Heart right ventricle (tissue), 16 donors: ENCODE measurements at places on chromosomes 7 and 10. TPM values are rescaled to one million over a fixed set of nuclear protein-coding genes. Genes with fewer than 3 reads are reported as not detected.

DNA sequence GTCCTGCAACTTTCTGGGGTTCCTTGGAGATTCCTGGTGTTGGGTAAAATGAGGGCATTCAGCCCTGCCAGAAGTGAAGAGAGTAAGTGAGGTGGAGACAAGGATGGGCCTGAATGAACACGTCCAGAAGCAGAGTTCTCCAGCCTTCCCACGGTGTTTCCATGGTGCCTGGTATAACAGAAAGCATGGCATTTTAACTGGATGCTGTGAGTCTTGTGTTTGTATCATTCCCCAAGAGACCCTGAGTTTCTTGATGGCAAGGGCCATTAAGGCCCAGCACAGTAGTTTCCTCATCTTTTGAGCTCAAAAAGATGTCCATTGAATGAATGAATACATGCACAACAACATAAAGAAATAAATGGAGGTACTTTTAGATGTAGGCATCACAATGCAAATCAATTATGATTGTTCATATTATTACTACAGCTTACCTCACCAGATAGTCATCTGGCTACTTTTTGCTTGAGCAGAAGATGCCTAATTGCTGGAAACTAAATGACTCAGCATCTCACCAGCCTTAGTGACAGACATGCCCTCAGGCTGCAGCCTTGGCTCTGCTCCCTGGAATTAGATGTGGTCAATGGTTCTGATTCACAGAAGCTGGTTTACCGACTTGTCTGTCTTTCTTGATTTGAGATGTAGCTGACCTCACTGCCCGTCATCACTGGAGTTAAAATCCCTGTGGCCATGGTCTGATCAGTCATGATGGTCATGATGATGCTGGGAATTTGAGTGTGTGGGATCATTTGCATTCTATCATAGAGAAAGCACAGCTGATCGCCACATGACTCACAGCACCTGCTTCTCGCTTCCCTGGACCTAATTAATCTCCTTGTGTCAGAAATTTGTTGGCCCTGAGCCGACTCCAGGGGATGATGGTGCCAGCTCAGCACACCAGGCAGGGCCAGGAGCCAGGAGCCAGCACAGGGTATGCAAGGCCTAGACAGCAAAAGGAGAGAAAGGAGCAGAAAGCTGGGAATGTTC, 83.9 kb downstream of the CXCL12 start:
- no peak for DNase-seq

DNA sequence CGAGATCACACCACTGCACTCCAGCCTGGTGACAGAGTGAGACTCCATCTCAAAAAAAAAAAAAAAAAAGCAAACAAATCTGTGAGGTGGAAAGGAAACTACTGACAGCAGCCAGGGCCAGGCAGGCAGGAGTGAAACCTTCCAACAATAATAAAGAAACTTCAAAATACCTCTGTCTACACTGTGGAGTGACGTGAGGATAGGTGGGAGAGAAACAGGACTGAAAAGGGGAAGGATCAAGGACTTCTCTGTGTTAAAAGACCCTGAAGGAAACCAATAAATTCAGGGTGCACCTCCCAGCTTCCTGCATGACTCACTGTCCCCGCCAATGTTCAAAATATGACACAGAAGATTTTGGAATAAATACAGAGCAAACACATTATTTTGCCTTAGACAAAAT, 82.9 kb downstream of the KIAA1549 start:
- no peak for DNase-seq

- no peak for DNase-seq
Measured at GRCh38 chr7:151415375-151416105, 5.7 kb upstream of the WDR86 start.

DNA sequence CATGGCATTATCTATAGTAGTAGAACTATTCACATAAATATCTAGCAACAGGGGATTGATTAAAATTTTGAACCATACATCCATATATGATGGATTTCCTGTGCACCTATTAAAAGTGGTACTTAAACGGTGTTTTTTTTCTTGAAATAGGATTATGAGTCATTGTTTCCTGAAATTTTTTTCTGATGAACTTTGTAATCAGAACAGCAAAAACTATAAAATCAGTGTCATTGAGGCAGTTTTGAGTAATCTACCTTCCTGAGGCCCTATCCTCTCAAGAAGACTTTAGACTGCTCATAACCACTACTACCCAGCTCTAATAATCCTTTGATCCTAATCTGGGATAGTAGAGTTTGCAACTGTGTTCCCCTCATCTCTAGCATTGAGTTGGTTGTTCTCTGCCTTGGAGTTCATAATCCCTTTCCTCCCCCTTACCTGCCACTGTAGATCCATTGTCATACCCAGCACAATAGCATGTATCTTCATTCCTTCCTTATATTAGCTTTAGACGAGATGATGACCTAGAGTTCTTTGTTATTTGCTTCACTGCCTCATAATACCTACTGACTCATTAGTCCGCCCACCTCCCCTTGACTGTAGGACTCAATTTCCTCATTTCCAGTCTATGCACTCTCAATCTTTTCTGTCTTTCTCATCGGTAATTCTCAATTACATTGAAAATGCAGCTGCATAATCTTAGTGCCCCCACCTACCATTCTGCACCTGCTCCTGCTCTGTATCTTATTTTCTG, 133.4 kb downstream of the LRRC4 start:
- DNase-seq = no peak

GRCh38 chr10:129546106-129546505, 79.1 kb downstream of the MGMT start:
- DNase-seq = no peak

- no peak for DNase-seq
Measured at GRCh38 chr7:12423997-12424745, 20.5 kb upstream of the VWDE start.

DNA sequence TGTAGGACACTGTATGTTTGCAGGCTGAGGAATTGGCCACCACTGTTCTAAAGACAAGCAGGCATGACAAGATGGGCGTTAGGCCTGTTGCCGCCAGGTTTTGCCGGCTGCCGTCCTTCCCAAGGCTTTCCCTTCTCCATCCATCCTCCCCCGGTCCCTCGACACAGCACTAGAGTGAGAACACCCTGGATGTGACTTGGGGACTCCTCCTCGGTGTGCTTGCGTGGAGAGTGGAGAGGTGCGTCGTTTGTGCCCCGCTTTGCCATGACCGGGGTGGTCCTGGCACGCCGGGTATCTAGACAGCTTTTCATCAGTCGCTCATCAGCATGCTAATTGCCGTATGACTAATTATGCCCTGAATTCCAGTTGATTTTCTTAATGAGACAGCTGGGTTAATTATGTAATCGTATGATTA, 206.6 kb upstream of the SH2B2 start:
- DNase-seq = no peak

DNA sequence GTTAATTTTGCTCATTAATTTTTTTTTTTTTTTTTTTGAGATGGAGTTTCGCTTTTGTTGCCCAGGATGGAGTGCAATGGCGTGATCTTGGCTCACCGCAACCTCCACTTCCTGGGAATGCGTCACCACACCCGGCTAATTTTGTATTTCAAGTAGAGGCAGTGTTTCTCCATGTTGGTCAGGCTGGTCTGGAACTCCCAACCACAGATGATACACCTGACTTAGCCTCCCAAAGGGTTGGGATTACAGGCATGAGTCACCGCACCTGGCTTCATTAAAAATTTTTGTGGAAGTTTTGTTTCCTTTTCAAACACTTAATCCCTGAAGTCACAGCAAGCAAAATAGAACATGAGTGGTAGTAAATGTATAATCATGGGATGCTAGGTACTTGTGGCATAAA, 857.2 kb upstream of the PHF14 start:
- DNase-seq = no peak

CPN1 gene
- not detected for polyA plus RNA-seq

PRKAR2B gene
- 8.2 TPM for polyA plus RNA-seq

EN2 gene
- 0.07 TPM for polyA plus RNA-seq

SPDYE9 gene
- not detected for polyA plus RNA-seq

ELOVL3 gene
- not detected for polyA plus RNA-seq
